ENCODE measurements at places on chromosomes 11 and 22.

DNA sequence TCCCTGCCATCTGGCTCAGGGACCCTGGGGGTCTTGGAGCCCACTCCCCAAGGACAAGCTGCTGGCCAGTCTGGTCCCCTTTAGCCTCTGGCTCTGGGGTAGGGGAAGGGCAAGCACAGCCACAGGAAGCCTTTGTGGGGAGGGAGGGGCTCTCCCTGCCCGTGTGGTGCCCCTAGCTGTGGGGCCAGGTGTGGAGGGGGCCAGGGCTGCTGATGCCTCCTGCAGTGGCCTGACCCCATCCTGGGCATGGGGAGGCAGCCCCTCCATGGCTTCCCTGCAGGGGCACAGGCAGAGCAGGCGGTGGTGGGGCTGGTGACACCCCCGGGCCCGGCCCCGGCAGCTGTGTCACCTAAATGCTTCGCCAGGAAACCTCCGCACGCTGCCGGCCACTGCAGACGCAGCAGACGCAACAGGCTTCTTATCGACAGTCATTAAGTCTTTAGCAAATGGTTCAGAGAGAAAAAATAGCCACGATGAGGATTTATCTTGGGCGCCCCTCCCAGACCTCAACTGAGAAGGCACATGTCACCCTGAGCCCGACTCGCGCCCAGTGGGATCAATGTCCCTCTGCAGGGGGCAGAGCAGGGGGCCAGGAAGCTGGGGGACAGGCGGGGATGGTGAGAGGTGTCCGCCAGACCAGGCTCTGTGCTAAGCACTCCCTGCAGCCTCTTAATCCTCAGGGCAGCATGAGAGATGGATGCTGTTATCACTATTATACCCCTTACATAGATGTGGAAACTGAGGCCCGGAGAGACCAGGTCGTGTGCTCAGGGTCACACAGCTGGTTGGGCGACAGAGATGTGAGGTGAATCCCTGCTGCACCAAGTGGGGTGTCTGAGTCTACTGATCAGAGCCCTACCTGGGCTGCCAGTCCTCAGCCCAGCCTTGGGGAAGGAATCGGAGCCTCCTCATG lies 33.9 kb downstream of the FLRT1 start:
- no peak for DNase-seq

GRCh38 chr11:6403539-6403938 lies 13.3 kb downstream of the SMPD1 start:
- DNase-seq, result no peak

DNA sequence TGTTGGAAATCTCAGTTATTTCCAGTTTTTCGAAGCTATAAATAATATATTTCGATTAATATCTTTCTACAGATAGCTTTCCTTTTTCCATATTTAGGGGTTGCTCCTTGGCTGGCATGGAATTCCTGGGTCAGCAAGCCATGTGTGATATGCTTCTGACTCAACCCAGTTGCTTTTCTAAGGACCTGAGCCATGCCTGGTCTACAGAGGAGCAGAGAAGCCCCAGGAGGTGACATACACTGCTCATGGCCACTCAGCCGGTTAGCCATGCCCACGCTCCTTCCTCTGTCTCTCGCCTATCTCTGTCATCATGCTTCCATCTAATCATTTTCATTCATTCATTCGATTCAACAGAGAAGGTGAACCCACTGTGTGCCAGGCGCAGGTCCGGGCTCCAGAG lies 23.2 kb upstream of the PDGFB start:
- no peak for DNase-seq

DNA sequence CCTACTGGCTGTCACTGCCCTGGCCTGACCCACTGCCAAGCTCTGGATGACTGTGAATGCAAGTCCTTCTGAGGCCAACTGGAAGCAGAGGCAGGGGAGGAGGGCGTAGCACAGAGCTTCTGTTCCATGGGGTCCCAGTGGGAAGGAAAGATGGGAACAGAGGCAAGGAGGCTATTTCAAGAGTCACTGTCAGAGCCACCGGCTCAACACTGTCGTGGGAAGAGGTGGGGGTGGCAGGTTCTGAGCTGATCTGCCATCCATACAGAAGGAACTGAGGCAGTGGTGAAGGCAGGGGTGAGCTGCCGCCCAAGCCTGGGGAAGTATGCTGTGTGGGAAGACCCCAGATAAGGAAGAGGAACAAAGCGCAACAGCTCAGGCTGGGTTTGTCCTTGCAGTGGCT lies 54.7 kb downstream of the SGSM3 start:
- no peak for DNase-seq

GRCh38 chr11:106461839-106462545 lies 384.5 kb downstream of the AASDHPPT start:
- DNase-seq, result no peak

- DNase-seq, result no peak
These were observed 40.9 kb upstream of the CELSR1 start for GRCh38 chr22:46578251-46578823.

DNA sequence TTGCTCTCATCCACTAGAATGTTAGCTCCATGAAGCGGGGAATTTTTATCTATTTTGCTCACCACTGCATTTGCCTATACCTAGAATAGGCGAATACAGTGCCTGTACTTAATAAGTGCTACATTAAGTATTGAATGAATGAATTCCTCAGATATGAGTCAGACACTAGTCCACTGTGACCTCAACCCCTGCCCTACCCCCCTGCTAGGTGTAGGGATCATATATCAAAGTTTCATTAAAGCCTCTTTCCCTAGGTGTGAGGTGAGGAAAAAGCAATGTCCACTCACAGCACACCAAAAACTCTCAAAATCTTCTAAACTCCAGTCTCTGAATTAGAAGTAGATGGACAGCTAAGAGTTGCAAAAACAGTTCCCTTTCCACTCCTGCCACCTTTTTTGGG lies 9.8 kb upstream of the PSMA1 start:
- no peak for DNase-seq

DNA sequence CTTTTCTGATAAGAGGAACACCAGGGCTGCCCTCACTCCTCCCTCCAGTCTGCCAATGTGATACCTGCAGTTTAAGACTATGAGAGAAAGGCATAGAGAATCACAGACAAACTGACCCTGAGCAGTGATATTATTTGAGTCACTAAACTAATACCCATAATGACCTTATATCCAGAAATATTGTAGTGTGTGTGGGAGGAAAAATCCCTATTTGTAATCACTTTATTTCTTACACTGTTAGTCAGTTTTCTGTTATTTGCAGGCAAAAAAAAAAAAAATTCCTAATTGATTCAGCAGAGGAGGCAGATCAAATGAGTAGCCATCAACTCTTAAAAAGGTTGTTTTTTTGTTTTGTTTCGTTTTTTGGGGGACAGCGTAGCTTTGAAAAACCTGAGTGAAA lies 82.5 kb downstream of the MAML2 start:
- no peak for DNase-seq

DNA sequence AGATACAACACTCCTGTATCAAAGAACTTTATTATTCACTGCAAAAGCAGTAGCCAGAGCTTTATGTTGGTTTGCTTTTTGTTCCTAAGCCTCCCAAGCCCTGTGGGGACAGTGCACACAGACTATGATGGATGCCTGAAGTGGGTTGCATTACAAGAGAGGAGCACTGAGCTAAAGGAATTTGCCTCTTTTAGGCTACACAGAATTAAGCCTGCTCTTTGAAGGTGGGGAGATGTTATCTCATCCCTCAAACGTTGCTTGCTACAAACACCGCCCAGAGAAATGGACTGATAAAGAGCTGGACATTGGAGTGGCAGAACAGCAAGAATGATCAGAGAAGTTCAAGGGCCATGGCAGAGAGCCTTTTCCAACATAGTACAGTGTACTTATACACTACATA lies 2.5 kb upstream of the POGLUT3 start:
- DNase-seq, result no peak

GRCh38 chr22:48758881-48759875 lies 1068.5 kb downstream of the BRD1 start:
- no peak for DNase-seq

- peak; percentile 46 for DNase-seq
These were observed 10.2 kb upstream of the BIRC3 start for GRCh38 chr11:102306817-102307726.

- DNase-seq, result no peak
These were observed 339.8 kb downstream of the KCNA4 start for GRCh38 chr11:29676993-29677392.

- DNase-seq, result peak; percentile 26
These were observed 22.0 kb downstream of the RSPH14 start for GRCh38 chr22:23119494-23120414.

- no peak for DNase-seq
These were observed 28.3 kb upstream of the PARVB start for GRCh38 chr22:43995798-43996169.

DNA sequence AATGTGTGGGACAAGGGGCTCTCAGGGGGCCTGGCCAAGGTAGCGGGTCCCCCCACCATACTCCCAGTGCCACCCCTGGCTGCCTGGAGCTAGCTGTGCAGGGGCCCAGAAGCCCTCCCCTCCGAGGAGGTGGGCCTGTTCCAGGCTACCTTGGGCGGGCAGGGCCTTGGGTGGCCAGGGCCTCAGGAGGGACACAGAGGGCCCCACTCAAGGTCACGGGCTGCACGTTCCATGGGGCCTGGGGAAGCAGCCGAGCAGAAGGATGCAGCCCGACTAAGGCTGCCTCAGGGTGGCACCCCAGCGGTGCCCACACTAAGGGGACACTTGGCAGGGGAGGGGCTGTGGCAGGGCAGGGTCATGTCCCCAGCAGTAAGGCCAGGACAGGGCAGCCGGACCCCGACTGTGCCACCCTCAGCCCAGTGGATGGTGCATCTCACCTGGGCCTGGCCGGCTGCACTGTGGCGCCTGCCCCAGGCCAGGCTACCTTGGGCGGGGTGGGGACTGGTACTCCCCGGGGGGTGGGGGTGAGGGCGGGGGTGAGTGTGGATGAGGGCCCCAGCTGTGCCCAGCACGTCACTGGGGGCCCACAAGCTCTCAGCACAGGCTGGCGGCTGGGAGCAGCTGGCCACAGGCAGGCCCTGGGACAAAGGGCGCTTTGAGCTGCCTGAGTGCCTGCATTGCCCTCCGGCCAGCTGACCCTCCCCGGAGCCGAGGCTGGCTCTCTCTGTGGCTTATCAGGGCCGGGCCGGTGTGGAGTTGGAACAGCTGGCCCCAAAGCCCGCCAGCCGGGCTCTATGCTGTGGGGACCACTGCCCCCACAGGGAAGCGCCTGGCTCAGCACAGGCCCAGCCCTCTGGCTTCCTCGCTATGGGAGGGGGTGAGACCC lies 117.1 kb downstream of the KCNQ1 start:
- DNase-seq, result no peak

DNA sequence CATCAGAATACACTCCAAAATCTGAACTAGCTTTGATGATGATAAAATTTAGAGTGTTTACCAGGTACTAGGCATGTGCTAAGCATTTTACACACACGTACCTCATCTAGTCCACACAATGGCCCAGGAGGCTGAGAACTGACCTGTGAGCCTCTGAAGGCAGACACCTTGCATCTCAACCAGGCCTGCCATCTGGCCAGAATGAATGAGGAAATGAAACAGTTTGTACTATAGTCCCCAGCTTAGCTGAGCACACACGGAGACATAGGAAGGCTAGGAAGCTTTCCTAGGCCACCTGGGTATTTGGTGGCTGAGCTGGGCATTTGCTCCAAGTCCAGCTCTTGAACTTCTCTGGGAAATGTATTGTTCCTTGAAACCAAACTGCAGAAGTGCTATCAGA lies 6.9 kb upstream of the SHANK3 start:
- no peak for DNase-seq

DNA sequence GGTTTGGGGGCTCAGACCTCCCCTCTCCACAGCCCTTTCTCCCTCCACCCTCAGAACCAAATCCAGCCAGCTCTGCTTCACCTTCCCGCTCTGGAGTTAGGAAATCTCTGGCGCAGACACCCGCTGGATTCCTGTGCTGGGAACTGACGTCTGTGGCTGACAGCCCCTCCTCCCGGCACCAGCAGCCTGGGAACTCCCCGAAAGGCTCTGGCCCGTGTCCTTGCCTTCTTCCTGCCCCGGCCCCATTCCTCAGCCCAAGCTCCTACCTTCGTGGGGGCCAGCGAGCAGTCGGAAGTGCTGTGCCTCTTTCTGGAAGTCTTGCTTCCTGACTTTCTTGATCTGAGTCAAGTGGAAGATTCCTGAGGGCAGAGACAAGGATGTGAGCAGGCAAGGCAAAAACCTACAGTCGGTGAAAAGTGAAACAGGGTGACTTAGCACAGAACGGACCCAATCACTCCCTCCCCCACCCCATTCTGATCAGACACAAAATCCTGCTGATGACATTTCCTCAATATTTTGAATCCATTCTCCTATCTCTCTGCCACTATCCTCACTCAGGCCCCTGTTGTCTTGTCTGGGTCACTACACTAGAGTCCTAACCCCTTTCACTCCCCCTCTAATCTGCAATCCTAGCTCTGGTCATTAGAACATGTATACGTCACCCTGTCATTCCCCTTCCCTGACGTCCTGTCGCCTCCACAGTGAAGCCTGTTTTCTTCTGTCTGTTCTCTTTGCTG lies 34.1 kb downstream of the CHRDL2 start:
- DNase-seq, result no peak

DNA sequence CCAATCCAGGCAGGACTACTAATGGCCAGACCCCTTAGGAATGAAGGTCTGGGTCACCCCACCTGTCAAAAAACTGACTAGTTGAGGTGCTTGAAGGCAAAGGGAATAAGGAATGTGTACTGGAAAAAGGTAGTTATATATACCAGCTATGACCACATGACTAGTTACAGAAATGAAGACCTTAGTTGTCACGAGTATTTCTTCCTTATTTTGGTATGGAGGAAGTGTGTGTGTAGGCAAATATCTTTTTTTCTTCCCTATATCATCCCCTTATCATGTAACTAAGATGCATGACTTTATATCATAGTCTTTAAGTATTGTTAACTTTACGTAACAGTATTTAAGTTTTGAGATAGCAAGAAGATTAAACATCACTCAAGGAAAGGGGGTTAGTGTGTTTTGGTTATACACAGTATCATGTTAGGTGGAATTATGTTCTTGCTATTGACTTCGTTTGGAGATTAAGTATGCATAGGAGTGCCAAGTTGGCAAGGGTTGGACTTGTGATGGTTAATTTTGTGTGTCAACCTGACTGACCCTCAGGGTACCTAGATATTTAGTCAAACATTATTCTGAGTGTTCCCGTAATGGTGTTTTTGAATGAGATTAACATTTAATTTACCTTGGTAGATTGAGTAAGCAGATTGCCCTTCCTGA lies 38.2 kb upstream of the NARS2 start:
- DNase-seq, result no peak

DNA sequence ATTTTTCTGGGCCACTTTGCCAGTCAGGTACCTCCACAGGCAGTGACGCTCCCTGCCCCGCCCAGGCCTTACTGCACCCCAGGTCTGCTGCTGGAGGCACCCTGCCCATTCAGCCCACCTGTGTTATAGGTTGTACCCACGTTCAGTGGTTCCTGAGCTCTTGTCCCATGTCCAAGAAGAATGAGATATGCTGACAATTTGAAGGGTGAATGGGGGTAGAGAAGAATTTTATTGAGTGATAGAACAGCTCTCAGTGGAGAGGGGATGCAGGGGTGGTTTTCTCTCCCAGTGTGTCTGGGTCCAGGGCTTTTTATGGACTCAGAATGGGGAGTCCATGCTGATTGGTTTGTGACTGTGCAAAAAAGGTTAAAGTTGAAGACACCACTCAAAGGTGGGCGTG lies 149.7 kb downstream of the LDLRAD3 start:
- no peak for DNase-seq

- no peak for DNase-seq
These were observed 16.7 kb downstream of the PAFAH1B2 start for GRCh38 chr11:117160826-117161225.
